ENCODE measurements at places on chromosomes 1 and 21. TPM values are rescaled to one million over a fixed set of nuclear protein-coding genes. Genes with fewer than 3 reads are reported as not detected.
A peak's percentile ranks its signal among the peaks of the same experiment; 100 is the strongest.

DNA sequence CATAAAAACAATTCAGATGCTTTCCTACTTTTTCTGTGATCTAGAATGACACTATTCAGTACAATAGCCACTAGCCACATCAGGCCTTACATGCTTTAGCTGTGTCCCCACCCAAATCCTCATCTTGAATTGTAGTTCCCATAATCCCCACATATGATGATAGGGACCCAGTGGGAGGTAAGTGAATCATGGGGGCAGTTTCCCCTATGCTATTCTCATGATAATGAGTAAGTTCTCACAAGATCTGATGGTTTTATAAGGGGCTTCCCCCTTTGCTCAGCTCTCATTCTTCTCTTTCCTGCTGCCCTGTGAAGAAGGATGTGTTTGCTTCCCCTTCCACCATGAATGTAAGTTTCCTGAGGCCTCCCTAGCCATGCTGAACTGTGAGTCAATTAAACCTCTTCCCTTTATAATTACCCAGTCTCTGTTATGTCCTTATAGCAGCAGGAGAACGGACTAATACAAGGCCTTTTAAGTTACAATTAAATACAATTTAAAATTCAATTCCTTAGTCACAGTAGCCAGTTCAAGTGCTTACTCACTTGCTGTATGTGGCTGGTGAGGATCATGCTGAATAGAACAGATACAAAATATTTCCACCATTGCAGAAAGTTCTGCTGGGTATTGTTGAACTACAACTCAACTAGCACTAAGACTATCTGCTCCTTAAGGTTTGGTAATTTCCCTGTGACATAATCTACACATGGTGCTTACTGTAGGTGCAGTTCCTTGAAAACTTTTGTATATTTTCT lies 106.7 kb downstream of the SCMH1 start:
- no peak overlapping the region for H3K4me3 ChIP-seq
- H3K4me1 ChIP-seq: no peaks in the 10 kb centered on the region
- H3K27me3 ChIP-seq: no peaks in the 10 kb centered on the region
- DNase-seq: no peak

GRCh38 chr1:155884031-155884960 lies 24.9 kb downstream of the SYT11 start:
- no peaks in the 10 kb centered on the region for H3K4me1 ChIP-seq
- DNase-seq: no peak
- H3K36me3 ChIP-seq: no peaks in the 10 kb centered on the region

DNA sequence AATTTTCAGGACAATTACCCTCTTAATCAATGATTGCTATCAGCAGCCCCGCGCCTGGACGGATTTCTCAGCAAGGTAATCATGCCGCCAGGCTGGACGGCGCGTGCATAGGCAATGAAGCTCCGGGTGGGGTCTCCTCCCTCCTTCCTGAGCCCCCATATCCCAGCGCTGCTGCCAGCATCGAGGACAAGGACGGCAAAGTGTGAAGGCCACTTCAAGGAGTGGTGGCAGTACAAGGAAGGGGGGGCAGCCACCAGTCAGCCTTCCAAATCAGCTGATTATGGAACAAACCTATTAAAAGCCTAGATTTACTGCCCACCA lies 51.1 kb downstream of the DMAP1 start:
- peaks cover 8% of the 10 kb centered on the region for H3K4me1 ChIP-seq
- H3K27ac ChIP-seq: no peak overlapping the region
- no peak overlapping the region for H3K4me3 ChIP-seq
- peaks cover 5% of the 10 kb centered on the region for H3K36me3 ChIP-seq
- H3K27me3 ChIP-seq: no peaks in the 10 kb centered on the region

DNA sequence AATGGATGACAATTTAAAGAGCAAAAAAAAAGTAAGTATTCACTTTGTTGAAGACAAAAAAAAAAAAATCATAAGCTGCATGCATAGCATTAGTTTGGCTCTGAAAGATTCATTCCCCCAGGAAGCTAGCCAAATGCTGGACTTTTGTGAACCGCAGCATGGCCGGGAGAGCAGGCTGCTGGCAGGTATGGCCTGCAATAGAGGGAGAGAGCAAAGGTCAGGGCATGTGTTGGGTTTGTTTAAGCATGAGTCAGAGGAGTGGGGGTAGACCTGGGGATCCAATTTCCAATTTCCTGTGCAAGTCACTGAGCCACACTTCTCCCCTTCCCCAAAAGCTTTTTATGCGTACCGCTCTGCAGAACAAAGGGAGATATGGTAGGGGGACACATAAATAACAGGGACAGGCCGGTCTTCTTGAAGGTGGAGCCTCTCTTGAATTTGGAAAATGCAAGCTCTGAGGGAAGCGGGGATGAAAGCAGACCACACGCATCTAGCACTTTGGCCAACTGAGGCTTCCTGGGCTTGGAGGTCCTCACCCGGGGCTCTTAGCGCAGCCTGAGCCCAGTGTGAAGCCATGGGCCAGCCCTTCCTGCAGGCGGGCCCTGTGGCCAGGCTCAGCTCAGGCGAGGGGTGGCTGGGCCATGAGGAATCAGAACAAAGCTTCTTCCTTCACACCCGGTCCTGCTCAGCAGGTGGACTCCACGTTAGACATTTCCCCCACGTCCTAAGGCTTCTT lies 171.1 kb downstream of the TOMM20 start:
- peak overlapping the region; percentile 88 for H3K27ac ChIP-seq
- peak; percentile 79 for DNase-seq
- peaks cover 34% of the 10 kb centered on the region for H3K4me1 ChIP-seq
- no peaks in the 10 kb centered on the region for H3K27me3 ChIP-seq

DNA sequence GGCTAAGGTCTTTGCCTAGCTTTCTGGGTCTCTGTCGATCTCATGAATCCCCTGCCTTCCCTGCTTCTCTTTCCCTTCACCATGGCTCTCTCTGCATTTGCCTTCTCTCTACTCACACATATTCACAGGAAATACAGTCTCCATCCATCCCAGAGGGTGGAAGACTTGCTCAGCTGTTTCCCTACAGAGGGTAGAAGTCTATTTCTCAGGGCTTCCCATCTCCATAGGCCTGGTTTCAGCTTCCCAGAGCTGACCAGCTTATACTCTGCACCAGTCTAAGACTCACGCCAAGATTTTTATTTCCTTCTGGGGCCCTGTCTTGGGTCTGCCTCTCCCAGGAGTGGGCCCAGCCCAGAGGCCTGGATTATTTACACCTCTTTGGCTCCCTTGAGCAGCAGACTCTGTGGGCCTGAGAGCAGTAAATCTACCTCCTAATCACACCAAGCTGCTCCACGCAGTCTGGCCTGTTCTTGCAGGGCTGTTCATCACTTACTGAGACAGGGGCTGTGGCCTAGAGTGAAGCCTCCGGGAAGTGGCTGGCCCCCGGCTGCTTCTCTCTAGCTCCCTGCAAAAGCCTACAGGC lies 102.5 kb downstream of the PLXNA2 start:
- H3K27me3 ChIP-seq: no peaks in the 10 kb centered on the region
- H3K36me3 ChIP-seq: peaks cover 94% of the 10 kb centered on the region
- no peak overlapping the region for H3K27ac ChIP-seq
- peaks cover 5% of the 10 kb centered on the region for H3K4me1 ChIP-seq
- H3K4me3 ChIP-seq: no peak overlapping the region

- no peak overlapping the region for H3K4me3 ChIP-seq
- no peaks in the 10 kb centered on the region for H3K4me1 ChIP-seq
- no peaks in the 10 kb centered on the region for H3K36me3 ChIP-seq
- DNase-seq: peak; percentile 92
Observed at GRCh38 chr1:40630488-40631223, 34.8 kb downstream of the RIMS3 start.

The KMO gene
- total RNA-seq: not detected

- no peaks in the 10 kb centered on the region for H3K4me1 ChIP-seq
- no peak overlapping the region for H3K4me3 ChIP-seq
- H3K36me3 ChIP-seq: no peaks in the 10 kb centered on the region
- no peak overlapping the region for H3K27ac ChIP-seq
- no peaks in the 10 kb centered on the region for H3K27me3 ChIP-seq
- no peak for DNase-seq
Observed at GRCh38 chr1:239243006-239243405, 143.4 kb upstream of the CHRM3 start.

DNA sequence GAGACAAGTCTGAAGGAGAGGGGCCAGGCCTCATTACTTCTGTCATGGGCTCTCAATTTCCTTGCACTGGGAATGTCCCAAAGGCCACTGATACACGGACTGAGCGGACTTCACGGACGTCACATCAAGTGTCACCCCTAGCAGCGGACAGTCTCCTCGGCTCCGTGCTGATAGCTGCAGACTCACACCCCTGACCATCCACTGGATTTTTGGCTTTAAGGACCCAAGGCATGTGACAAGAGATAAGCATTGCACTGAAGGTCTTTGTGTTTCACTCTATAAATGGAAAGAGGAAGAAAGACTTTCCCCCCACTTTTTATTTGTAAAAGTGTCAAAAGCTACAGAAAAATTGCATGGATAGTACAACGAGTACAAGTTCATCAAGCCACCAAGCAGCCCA lies 200.4 kb upstream of the FGGY start:
- peaks cover 7% of the 10 kb centered on the region for H3K27me3 ChIP-seq
- no peaks in the 10 kb centered on the region for H3K36me3 ChIP-seq
- H3K4me1 ChIP-seq: peaks cover 5% of the 10 kb centered on the region
- H3K4me3 ChIP-seq: no peak overlapping the region
- DNase-seq: no peak
- no peak overlapping the region for H3K27ac ChIP-seq

DNA sequence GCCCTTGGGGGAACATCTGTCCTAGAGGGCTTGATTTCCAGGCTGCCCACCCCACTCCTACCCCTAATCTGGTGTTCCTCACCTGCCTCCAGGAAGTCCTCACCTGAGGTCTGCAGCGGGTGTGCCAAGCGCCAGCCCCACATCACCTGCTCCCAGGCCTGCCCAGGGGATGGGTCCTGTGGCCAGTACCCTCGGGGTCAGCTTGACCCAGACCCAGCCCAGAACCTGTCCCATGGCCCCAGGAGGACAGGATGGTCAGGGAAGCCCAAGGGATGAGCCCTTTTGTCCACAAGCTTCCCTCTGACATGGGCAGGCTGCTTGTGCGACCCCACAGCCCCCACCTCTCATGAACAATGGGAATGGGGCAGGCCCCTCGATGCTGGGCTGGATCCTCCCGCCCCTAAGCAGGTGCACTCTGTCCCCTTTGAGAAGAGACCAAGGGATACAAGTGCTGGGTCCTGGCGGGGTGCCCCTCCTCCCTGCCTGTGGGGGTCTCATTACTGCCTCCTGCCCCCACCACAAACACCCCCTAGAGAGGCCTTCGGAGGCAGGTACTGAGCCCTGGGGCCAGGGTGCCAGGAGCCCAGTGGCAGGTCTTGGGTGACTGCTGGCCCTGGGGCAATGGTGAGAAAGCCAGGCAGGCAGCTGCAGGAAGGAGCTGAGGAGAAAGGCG lies 3.2 kb downstream of the MIB2 start:
- peaks cover 18% of the 10 kb centered on the region for H3K36me3 ChIP-seq
- no peak overlapping the region for H3K27ac ChIP-seq
- peaks cover 8% of the 10 kb centered on the region for H3K4me1 ChIP-seq
- DNase-seq: no peak

The PEAR1 gene
- total RNA-seq: 0.81 TPM

Measured in endodermal cell (in vitro differentiated cells).